ENCODE measurements at places on chromosomes 7 and 10.

GRCh38 chr7:77310982-77311381, 105.2 kb downstream of the GSAP start:
- no peak for DNase-seq

DNA sequence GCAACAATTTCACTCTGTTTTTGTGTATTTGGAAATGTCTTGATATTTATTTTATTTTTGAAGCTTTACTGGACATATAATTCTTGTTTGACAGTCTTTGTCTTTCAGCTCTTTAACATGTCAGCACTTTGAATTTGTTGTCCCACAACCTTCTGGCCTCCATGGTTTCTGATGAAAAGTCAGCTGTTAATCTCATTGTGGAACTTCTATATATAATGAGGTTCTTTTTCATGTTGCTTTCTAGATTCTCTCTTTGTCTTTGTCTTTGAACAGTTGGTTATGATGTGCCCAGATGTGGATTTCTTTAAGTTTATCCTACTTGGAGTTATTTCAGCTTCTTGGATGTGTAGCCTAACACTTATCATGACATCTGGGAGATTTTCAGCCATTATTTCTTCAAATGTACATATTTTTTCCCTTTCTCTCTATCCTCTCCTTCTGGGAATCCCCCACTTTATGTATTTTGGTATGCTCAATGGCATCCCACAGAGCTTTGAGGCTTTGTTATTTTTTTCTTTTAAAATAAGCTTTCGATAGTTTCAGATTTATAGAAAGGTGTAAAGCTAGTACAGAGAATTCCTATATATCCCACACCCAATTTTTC, 9.5 kb upstream of the LMTK2 start:
- no peak for DNase-seq

DNA sequence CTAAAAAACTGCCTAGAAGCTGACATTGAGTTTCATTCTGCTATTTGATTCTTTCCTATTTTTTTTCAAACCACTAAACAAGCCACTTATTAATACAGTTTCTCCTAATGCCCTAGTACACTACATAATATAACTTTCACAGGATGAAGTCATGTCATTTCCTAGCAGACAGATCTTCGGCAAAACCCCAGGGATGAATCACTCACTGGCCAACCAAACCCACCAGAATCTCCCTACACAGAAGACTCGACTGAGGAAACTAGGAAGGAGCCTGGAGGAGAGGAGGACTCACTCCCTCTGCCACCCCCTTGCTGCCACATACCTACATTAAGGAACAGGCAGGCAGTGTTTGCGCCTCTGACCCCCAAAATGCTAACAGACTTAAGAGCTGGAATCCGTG, 33.4 kb downstream of the XPNPEP1 start:
- no peak for DNase-seq

DNA sequence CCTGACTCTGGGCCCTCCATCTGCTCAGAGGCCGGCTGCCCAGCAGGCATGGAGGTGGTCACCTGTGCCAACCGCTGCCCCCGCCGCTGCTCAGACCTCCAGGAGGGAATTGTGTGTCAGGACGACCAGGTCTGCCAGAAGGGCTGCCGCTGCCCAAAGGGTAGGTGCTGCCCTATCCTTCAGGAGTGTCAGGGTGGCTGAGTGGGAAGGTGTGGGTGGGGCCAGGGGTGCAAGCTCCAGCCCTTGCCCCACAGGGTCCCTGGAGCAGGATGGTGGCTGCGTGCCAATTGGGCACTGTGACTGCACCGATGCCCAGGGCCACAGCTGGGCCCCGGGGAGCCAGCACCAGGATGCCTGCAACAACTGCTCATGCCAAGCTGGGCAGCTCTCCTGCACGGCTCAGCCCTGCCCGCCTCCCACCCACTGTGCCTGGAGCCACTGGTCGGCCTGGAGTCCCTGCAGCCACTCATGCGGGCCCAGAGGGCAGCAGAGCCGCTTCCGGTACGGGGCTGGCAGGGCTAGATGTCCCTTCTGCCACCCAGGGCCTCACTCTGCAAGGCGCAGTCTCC, 17.5 kb upstream of the ZNF862 start:
- DNase-seq, result no peak

DNA sequence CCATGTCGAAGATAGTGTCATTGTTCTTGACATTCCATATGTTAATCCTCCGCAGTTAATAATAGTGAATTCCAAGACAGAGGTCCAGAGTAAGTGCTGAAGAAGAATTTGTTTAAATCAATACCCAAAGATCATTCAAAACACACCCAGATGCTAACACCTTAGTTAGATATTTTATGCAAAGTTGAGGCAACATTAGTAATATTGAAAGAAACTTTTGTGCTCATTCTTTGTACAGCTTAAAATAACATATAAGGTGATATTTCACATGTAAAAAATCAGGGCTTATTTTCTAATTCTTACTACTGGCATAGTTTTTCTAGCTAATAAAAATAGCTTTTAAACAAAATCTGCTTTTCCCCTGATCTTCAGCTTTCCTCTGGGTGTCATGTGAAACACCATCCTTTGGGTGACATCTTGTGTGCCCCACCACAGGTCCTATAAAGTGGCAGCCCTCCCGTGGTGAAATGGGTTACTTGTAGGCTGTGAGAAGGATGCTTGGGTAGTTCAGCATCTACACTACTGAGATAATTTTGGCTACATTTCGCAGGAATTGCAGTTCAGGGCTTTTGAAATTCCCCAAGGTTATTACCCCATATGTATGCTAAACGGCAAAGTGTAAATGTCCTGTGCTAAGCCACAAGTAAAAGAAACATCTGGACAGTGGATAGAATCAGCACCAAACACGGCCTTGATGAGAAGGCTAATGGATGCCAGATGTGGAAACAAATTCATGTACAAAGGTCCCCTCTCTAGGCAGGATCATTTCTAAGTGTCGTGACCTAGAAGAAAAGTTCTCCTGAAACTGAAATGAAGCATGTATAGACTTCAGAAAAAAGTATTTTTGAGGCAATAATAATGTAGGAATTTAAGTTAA, 105.4 kb downstream of the GRM3 start:
- DNase-seq, result no peak

DNA sequence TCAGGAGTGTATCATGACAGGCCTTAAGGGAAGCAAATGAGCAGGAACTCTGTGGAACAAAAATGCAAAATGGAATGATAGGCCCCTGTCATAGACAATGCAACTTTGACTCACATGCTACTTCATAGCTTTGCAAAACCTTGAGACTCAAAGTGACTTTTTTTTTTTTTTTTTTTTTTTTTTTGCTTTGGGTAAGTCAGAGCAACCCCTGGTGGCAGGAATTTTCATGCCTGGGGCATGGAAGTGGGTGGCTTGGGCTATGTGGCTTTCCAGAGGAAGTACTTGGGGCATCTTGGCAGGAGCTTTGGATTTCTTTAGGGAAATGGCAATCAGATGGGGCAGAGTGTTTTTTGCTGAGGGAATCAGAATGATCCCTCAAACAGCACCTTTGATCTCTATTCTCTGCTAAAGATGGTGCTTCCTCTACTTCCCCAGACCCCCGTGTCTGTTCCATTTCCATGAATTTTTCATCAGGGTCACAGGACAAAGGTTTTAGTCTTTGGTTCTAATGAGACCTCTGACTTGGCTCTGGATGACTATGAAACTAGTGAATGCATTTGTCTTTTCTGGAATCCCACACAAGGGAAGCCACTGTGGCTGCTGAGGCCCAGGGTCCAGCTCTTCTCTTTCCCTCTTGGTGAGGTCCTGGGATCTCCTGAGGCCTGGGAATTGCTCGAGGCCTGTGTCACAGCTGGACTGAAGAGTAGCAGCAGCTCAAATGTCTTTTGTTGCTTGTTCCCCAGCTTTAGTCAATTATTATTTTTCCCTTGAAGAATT, 62.8 kb downstream of the TACC2 start:
- DNase-seq, result no peak

DNA sequence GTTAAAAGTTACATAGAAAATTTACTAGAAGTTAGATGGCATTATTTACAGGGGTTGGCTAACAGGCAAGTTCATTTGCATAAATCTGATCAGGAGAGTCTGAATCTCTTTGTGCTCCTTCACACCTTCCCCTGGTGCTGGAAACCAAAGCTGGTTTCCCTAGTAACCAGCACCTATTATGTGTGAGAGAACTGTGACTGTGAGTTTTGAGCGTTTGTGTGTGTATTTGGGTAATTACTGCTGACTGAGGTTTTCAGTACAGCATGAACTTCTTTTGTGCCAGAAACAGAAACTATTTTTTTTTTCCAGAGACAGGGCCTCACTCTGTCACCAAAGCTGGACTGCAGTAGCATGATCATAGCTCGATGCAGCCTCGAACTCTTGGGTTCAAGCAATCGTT, 10.3 kb upstream of the IFIT1B start:
- DNase-seq, result no peak

GRCh38 chr7:116271963-116272886, 61.9 kb downstream of the TES start:
- no peak for DNase-seq

DNA sequence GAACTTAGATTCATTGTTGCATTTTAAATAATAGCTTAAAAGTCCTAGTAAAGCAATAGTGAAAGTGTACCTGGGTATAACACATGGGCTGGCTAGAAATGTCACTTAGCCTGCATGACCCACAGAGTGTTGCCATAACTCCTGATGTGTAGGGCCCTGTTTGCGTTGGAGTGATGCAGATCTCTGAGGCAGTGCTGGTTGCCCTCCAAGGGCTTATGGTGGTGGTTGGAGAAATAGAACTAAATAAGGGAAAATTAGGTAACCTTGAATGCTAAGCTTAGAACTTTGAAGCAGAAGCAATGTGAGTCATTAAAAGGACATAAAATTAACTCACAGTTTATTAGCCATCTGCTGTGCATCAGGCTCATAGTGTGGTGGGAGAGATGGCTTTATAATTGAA, 105.7 kb downstream of the CCNY start:
- DNase-seq, result no peak

GRCh38 chr7:152462995-152463708, 27.3 kb upstream of the KMT2C start:
- DNase-seq, result no peak

GRCh38 chr7:49611951-49612350, 161.5 kb upstream of the VWC2 start:
- DNase-seq, result no peak

GRCh38 chr7:51085034-51085692, 231.4 kb downstream of the COBL start:
- DNase-seq, result no peak

- no peak for DNase-seq
Measured at GRCh38 chr7:38105874-38106483, 72.1 kb upstream of the STARD3NL start.

DNA sequence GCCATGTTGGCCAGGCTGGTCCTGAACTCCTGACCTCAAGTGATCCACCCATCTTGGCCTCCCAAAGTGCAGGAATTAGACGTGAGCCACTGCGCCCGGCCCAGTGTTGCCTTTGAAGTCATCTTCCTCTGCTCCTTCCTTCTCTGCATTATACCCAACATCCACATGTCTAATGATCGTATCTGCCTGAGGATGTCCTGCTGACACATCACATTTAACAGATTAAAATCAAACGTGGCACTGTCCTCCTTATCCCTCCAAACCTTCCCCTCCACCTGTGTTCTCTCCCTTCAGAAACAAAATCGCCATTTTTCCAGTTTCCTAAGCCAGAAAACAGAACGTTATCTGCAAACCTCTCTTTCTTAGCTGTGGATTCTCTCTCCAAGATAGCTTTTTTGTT, 8.4 kb upstream of the SDK1 start:
- DNase-seq, result no peak

DNA sequence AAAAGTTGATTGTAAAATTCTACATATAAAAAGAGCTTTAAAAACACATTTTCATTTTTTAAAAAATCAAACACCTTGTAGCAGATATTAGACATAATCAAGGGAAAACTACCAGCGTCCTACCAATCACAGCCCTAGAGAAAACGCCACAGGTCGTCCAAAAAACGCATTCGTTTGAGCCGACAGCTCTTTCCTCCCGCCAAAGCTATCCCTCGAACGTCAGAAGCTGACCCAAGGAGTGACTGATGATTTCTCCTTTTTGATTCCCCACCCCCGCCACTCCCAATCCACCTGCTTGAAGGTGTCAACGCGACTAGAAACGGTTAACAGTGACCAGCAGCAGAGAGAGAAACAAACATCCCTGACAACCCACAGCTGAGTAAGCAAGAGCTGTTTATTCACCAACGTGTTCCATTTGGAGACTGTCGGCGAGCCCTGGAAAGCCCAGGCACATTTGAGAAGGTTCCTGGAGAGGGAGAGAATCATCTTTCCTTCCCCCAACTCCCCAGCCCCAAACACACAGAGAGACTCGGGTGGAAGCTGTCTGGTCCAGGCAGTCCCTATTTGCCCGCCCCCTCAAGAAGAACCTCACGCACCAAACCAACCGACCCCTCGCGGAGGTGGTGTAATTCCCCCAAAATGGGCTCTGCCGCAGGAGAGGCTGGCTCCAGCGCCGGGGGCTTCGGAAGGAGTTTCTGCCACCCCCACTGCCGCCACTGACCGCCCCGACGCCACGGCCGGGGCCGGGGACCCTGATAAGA, 622 bp downstream of the CPEB3 start:
- DNase-seq, result no peak

DNA sequence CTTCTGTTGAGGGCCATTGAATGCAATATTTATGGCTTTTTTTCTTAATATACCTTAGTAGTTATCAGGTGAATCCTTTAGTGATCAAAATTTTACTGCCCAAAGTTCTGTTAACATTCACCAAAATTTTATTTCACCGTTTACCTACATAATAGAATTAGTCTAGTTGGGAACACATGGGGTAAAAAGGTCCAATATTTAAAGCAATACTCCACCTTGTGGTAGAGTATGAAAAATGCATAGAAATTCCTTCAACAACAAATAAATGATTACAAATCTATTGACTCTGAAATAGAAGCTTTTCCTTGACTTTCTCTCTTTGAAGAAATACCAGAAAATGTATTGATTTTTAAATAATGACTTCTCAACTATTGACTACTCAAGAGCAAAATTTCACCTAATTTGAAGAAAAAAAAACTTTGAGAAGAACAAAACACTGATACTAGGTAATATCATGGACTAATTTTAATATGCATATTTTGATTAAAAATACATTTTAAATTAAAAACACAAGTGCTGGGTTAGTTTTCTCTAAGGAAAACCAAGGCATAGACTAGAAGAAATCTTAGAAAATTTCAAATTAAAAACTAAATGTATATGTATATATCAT, 43.3 kb downstream of the POLR1F start:
- DNase-seq, result no peak

GRCh38 chr7:91247500-91247899, 16.7 kb upstream of the FZD1 start:
- DNase-seq, result no peak

GRCh38 chr10:119893074-119893473, 544 bp downstream of the SEC23IP start:
- no peak for DNase-seq

DNA sequence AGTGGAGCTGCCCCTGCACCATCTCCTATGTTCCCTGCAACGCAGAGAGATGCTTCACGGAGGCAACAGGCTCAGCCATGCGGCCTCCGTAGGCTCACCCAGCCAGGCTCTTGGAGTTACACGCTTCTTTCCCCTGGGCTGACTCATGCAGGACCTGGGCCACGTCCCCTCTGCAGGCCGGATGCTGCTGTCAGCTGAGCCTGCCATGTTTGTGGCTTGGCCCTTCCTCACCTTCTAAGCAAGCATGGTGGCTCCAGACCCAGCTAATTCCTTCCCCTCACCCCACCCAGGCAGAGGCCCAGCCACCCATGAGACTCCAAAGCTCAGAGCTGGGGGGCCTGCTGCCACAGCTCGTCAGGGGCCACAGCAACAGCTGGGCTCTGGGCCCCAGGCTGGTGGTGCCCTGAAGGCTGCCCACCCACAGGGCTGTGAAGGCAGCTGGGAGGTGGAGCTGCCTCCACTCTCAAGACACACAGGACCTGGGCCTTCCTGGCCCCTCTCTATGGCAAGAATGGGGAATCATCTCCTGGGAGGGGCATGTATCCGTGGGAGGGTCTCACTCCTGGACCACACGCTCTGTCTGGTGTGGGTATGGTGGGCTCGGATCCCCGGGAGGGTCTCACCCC, 219.6 kb downstream of the ELFN1 start:
- DNase-seq, result no peak
